Activated CD8-positive, alpha-beta memory T cell treated with anti-CD3 and anti-CD28 coated beads for 1 hour (primary cell): ENCODE measurements at places on chromosomes 12 and 14.

DNA sequence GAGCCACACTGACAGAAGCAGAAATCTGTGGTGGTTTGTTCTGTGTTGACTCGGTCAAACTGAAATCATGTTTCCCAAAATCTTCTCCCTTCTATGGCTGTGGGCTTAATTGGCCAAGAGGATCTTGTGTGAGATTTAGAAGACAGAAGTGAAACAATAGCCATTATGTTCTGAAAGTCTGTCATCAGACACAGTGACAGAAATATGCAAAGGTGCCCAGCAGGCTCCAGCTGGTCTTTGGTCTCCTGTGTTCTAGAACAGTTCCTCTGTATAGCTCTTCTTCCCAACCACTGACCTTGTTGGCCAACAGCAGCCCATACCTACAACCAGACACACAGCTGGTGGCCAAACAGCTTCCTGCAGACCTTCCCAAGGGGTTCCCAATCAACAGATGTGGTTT, 25.0 kb upstream of the COCH start:
- no peak for DNase-seq

DNA sequence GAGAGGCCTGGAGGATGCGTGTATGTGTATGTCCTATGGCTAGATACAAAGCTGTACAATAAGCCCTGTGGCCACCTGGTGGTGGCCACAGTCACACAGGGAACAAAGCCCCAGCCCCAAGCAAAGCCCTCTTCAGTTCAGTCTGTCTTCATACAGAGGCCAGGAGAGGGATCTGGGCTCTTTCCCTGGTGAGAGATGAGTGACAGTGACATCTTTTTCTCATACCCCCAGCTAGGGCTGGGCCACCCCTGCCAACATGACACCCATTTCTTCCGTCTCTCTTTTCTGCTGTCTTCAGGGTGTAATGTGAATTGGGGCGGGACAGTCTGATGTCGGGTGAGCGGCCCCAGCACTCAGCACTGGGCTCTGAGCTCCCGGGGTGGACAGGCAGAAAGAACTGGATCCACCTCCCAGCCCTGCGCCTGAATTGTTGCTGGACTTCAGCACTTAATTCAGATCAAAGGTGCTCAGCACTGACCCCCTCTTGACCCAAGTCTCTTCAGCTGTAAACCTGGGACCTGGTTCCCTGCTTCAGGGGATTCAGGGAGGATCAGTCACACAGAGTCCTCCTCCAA, 59.8 kb downstream of the SERPINA3 start:
- no peak for DNase-seq

DNA sequence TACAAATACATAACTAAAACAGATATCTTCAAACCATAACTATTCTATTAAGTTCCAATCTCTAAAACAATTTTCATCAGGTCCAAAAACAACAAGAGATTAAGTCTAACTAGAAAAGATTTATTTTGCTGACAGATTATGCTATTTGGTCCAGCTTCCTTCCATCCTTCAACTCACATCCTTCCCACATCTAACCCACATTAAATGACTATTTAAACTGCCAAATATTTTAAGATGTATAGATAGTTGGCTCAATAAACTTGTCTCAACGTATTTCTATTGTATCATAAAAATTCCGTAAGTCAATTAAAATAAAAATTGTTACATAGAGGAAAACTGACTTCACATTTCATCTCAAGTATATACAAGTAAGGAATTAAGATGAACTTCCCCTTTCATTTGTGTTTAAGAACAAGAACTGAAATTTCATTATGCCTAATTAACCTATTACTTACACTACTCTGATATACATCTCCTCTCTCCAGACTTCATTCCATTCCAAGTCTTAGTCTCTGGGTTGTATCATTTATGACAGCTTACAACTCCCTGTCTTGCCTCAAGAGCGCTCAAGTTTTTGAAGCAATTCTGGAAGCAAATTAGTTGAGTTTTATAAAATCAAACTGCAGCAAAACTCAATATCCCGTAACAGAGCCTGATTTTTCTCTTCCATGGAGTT, 25.4 kb downstream of the PAWR start:
- no peak for DNase-seq

GRCh38 chr12:112236386-112236785, 111.0 kb downstream of the TRAFD1 start:
- DNase-seq = no peak

DNA sequence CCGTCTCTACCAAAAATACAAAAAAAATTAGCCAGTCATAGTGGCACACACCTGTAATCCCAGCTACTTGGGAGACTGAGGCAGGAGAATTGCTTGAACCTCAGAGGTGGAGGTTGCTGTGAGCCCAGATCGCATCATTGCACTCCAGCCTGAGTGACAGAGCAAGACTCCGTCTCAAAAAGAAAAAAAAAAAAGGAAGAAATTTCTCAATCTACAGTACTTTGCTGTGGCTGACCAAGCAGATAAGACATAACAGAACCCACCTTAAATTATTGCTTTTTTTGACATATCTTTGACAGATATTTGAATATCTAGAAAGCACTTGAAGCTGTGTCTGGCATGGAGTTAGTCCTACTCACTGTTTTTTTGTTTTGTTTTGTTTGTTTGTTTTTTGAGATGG, 34.9 kb upstream of the HNF1A start:
- no peak for DNase-seq

DNA sequence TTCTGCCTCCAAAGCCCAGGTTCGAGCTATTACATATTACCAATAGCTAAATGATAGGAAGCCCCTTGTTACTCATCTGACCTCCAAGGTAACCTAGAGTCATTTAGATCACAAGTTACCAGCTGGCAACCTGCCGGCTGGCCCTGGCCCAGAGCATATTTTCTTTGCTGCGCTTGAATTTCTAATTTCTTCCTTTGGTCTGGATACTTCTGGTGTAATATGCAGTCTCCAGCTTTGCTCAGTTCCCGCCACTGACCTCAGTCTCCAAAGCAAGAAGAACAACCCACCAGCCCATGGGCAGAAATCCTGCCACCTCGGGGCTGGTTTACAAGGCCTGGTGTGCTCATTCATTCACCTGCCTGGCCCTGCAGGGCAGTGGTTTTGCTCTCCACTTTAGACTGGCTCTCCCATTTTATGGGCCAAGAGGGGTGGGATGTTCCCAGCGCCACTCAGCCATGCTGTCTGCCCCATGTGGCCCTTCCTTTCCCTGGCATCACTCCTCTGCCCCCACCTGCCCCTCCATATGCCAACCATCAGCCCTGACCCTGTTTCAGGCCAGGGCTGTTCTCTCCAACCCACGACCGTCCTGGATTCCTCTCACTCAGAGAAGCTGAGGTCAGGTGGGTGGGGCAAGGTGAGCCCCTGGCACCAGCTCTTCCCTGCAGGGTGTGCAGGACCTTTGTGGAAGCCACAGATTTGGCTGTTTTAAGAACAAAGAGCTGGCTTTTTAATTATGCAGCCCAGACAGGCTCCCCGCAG, 76.0 kb downstream of the PRIMA1 start:
- no peak for DNase-seq

DNA sequence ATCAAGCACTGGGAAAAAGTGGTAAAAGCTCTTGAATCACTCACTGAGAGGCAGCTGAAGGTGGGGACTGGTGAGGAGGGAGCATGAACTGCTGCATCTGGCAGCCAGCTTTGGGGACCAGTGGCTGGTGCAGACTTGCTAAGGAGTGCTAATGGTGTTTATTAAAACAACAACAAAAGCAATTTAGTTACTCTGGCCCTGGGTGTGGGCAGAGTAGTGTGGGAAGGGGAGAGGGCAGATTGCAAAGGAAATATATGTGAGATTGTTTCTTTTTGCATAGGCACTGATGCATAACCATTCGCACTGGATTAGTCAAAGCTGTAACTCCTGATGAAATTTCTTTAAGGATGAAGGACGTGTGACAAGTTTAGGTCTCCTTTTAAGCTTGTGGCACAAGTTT, 8.1 kb downstream of the TXNRD1 start:
- DNase-seq = no peak

GRCh38 chr12:131991816-131992430, 42.2 kb downstream of the EP400 start:
- no peak for DNase-seq

GRCh38 chr12:52906191-52906601, 1.3 kb upstream of the KRT8 start:
- DNase-seq = no peak

DNA sequence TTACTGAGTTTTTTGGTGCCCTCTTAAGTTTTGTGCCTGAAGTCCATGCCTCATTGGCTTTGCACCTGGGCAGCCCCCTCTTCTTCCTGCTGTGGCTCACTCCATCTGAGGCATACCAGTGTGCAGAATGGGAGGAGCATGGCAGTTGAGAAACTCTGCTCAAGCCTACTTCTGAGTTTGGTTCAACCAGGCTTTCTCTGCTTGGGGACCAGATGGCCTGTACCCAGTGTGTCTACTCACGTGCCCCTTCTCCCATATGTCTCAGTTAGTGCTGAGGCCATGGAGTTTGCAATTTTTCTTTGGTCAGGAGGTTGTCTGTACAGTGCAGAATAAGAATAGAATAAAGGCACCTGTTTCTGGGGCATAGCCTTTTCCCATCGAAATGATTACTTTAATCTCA, 383.3 kb upstream of the DDHD1 start:
- DNase-seq = no peak

- DNase-seq = no peak
Observed at GRCh38 chr14:82549306-82549990, 1015.8 kb upstream of the SEL1L start.

DNA sequence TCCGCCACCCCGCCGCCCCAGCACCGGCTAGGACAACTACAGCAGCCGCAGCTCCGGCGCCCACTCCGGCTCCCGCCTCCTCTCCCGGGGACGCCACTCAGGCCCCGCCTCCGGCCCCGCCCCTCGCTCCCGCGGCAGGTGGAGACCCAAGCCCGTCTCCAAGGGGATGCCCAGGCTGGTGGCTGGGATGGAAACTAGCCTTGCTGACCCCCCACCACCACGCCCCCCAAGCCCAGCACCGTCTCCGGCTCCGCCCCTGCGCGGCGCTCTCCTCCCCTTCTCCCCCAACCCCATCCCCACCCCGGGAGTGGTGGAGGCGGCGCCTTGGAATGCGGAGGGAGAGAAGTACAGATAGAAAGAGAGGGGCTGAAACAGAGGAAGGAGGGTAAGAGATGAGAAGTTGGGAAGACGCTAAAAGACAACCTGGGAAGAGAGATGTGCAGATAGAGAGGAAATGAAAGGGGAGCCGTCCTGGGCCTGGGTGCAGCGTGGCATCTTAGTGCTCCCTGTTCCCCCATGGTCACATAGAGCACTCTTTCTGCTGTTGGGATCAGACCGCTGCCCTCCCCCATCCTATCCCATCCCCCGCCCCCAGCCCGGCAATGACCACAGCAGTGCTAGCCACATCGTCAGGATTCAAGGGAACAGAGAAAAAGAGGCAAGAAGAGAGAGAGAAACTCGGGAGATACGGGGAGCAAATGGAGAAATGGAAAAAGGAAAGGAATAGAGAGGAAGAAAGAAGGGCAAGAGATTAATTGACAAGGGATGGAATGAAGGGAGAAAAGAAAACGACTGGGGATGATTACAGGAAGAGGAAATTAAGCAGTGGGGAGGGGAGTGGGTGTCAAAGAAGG, at the start of gene ITGA7:
Gene ITGA7, minus strand, starts transcription at position 64 of the 854 bp plus-strand sequence. CDS start 222 bp downstream, outside the sequence.
- peak; percentile 11 for DNase-seq

DNA sequence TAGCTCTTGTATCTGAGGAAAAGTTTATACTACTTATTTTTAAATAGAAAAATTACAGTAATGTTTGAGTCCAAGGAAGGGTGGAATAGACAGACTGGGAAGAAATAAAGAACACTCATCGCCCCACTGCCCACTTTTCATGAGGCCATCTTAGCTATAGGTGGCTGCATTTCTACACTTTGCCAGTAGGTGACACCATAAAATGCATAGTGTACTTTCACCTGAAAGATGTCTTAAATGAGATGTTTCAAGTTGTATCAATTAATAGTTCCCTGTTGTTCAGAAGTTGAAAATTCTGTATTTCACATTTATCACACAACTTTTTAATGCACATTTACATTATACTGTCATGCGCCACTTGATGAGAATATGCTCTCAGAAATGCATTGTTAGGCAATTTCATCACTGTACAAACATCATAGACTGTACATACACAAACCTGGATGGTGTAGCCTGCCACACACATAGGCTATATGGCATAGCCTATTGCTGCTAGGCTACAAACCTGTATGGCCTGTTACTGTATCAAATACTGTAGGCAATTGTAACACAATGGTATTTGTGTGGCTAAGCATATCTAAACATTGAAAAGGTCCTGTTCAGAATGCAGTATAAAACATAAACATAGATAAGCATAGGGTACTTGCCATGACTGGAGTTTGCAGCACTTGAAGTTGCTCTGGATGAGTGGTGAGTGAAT, 27.6 kb downstream of the PMCH start:
- no peak for DNase-seq

DNA sequence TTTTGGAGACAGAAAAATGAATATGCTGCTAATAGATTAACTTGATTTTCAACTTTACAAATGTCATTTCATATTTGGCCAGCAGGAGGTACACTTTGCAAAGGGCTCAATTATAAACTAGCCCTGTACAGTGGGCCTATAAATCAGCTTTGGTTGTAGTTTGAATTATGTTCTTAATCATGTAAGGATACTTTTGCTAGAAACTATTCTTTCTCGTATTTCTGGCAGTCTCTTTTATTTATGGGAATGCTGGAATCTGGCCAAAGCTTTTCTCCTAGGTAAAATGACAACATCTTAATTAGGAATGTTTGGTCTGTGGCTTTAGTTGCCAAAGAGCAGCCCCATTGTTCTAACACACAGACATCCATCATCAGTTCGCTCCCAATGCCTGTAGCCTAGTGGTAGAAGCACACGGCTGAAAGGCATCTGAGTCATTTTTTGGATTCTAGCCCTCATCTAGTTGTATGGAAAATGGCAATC, 1322.3 kb upstream of the SEL1L start:
- no peak for DNase-seq

DNA sequence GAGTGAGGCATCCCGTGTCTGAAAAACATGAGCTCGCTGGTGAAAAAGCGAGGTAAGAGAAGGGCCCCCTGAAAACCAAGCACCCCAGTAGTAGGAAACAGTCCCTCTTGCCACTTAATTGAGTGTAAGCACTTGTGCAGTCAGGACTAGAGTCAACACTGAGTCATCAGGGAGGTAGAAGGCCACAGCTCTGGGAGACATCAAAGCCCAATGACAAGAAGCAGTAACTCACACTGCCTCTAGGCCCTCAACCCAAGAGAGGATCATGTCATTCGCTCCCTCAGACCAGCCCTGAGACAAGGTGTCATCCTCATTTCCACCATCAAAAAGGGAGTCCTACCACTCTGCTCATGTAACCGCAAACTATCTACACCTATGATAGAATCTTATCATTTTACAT, 17.8 kb downstream of the POMT2 start:
- DNase-seq = no peak

DNA sequence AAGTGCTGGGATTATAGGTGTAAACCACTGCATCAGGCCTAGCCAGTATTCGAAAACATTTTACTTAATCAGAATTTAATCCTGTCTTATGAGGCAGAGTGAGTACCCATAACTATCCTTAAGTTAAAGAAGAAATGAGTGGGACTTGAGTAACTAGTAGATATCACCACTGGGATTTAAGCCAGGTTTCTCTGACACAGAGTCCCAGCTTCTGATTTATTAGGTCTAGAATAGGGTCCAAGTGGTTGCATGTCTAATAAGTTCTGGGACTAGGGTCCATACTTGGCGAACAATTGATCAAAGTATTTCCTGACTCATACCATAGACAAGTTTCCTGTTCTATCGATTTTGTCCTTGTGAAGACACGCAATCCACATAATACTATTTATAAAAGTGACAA, 18.9 kb downstream of the PTPRB start:
- DNase-seq = no peak
